Caki2 (cell line): ENCODE measurements at places on chromosomes 7 and 10. TPM values are rescaled to one million over a fixed set of nuclear protein-coding genes. Genes with fewer than 3 reads are reported as not detected.

DNA sequence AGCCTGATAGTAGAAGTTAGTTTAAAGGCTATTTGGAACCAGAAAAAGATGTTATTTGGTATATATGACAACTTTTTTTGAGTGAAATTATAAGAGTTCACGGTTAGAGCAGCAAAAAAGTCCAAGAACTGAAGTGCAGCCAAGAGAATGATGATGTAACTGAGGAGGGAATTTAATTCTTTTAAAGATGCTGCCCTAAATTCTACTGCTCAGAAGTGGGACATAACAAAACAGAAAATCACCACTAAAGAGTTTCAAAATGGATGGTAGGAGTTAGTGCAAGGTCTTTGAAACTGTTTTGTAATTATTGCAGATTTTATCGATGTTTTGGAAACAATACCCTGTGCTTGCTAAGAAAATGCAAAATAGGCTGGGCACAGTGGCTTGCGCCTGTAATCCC is 6.5 kb downstream of the SAMD8 start:
- no peak for DNase-seq

Gene TMEM229A
- total RNA-seq = not detected in 2 replicates

Gene KIAA1217
- 0.95 and 1.3 TPM in 2 replicates for total RNA-seq

GRCh38 chr10:1364151-1364910 is 308.1 kb downstream of the WDR37 start:
- DNase-seq = no peak

DNA sequence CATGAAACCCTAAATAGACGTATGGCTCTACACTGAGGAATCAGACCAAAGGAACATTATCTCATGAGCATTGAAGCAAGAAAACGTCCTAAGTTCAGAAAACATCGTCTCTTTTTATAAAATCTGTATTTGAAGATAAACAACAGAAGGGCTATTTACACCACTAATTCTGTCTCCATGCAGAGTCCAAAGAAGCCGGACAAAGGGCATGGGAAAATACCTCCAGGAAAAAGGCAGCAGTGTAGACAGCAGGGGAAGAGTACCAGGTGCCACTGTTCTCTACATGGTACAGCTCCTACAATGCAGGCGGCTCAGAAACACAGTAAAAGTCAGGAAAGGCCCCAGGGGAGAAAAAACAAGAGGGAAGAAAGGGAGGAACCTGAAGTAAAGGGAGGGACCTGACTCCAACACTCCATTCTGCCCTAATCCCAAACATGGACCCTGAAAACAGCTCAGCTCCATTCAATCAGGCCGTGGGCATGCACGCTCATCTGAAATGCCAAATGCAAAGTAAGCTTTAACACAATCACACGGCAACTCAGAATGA is 17.5 kb downstream of the FAM171A1 start:
- no peak for DNase-seq

Gene INMT
- total RNA-seq = not detected in 2 replicates
